Activated naive CD8-positive, alpha-beta T cell treated with anti-CD3 and anti-CD28 coated beads, Interleukin-2, amount 10 ng/mL, durations not matched to agents 7 days and 5 days (primary cell): ENCODE measurements at places on chromosomes 5 and 9. TPM values are rescaled to one million over a fixed set of nuclear protein-coding genes. Genes with fewer than 3 reads are reported as not detected.

The CATSPER3 gene
- total RNA-seq = 0.44 TPM

The ZNF367 gene
- total RNA-seq = 26.0 TPM

The SPATA31A3 gene
- total RNA-seq = not detected

The PFN3 gene
- not detected for total RNA-seq
